ENCODE measurements at places on chromosomes 11 and 22.

DNA sequence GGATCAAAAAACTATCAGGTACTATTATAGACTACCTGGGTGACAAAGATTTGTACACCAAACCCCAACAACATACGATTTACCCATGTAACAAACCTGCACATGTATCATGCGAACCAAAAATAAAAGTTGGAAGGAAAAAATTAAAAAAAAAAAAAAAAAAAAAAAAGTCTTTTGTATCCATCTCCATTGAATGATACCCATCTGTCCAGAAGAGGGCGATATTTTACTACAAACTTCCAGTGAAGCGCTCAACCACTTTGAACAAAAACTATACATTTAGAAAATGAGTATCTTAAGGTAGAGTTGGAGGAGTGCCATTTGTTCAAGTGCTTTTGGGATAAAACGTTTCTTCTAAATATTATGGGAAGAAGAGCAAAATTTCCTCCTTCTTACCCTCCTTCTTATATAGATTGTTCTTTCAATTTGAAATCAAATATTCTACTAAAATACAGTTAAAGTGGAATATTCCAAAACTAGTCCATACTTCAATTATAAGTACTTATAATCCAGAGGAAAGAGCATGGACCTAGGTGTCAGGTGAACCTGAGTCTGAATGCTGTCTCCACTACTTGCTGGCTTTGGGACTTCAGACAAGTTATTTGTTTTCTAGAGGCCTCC lies 23.3 kb downstream of the ARL14EP start:
- DNase-seq, result no peak

- DNase-seq, result peak; percentile 8
Measured at GRCh38 chr22:22210889-22211833, 33.4 kb upstream of the VPREB1 start.

- DNase-seq, result peak; percentile 90
Measured at GRCh38 chr11:1694064-1694845, 2.7 kb upstream of the KRTAP5-6 start.

GRCh38 chr11:62602141-62603071 lies 741 bp upstream of the MTA2 start:
- DNase-seq, result no peak

DNA sequence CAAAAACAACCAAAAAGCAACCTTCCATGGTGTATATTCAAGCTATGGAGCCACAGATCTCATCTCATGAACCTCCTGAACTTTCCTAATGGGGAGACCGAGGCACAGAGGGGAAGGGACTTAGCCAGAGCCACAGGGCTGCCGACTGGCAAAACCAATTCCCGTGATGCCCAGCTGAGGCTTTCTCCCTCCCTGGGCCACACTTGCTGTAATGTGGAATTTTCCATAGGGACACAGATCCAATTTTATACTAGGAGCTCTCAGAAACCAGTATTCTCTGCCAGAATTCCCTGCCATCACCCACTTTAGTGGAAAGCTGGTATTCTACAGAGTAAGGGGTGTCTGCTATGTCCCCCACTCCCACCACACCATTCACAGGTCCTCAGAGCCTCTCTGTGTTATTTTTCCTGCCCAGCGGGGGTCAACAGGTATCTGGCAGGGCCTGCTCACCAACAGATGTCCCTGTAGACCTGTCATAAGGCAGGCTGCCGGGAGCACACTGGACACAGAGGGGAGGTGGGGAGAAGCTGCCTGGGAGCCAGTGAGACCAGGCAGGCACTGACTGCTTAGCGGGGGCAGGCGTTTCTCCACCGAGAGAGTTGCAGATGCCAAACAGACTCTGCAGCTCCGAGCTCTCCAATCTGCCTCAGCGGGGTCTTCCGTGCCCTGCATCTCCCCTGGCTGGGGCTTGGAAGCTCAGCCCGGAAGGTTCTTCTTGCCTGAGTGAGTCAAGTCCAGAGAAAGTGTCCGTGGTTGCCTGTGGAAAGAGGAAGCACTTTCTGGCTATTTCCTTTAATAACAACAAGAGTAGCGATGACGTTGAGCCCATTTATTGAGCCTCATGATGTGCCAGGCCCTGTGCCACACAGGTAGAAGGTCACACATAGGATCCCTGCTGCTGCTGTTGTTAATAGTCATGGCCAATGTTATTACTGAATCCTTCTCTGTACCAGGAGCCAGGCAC lies 26.3 kb downstream of the RPS6KA4 start:
- DNase-seq, result no peak

GRCh38 chr11:29734287-29734686 lies 282.5 kb downstream of the KCNA4 start:
- DNase-seq, result no peak

- no peak for DNase-seq
Measured at GRCh38 chr11:27317751-27318150, 45.3 kb downstream of the CCDC34 start.

- DNase-seq, result no peak
Measured at GRCh38 chr22:32903507-32903906, 102.0 kb downstream of the TIMP3 start.

DNA sequence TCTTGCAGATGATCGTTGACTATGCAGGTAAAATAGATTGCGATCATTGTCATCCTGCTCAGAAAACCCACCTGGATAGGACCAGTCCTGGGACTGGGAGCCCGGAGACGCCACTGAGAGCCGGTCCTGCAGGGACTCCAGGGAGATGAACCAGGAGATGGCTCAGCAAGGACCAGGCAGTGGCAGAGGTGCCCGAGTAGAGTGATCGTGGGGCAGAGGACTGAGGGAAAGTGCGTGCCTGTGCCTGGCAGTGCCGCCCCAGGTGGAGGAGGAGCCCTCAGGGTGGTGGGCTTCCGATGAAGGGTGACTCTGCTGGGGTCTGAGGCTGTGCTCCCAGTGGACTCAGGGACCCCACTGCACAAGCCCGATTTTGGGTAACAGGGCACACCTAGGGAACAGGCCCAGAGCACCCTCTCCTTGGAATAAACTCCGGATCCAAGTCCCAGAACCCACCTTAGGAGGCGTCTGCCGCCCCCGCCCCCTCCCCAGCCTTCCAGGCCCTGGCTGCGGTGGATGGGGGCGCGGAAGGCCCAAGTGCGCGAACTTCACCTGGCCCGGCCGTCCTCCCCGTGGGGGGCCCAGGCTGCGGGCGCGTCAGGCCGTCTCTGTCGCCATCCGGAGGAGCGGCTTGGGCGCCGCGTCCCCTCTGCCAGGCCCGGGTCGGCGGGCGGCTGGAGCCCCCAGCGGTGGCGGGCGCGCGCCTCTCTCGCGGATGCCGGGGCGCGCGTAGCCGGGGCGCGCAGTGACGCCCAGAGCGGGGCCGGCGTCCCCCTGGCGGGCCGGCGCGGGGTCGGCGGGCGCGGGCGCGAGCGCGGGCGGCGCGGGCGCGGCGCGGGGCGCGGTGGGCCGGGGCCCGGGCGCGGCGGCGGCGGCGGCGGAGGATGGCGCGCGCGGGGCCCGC lies 1338.8 kb downstream of the BRD1 start:
- DNase-seq, result no peak

DNA sequence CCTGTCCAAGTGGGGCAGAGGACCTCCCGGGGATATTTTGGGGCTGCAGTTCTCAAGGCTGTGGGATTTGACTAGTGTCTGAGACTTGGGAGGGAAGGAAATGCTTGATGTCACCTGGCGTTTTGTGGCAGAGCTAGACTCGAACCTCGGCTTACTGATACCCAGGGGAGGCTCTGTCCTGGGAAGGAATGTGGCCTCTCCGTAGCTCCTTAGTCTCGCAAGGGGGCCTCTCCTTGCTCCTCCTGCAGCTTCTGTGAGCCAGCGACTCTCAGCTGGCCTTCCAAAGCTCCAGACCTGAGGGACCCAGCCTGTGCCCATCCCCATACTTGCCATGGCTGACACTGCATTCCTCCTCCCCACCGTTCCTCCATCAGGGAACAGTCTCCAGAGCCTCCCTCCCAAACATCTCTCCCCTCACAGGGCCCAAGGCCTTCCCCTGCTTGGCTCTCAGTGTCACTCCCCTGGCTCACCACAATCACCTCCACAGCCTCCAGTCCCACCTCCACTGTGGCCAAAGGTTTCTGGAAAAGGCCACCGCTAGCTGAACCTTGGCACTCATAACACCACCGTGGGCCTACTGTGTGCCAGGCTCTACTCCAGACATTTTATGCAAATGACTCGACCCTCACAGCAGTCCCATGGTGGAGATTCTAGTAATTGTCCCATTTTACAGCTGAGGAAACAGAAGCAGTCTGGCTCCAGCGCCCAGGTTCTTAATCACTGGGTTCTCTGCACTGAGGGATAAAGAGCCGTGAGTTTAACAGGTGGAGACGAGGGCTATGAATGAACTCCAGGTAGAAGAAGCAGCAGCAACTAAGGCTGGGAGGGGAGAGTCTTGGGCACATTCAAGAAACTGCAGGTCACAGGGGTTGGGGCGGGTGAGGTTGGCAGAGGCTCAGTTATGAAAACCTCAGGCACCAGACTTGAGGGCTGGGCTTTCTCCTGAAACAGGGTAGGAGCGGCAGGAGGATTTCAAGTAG lies 12.1 kb downstream of the P2RY2 start:
- DNase-seq, result no peak

GRCh38 chr22:49019737-49020713 lies 807.6 kb downstream of the BRD1 start:
- DNase-seq, result no peak

- DNase-seq, result no peak
Measured at GRCh38 chr11:116702772-116703385, 69.9 kb downstream of the BUD13 start.

DNA sequence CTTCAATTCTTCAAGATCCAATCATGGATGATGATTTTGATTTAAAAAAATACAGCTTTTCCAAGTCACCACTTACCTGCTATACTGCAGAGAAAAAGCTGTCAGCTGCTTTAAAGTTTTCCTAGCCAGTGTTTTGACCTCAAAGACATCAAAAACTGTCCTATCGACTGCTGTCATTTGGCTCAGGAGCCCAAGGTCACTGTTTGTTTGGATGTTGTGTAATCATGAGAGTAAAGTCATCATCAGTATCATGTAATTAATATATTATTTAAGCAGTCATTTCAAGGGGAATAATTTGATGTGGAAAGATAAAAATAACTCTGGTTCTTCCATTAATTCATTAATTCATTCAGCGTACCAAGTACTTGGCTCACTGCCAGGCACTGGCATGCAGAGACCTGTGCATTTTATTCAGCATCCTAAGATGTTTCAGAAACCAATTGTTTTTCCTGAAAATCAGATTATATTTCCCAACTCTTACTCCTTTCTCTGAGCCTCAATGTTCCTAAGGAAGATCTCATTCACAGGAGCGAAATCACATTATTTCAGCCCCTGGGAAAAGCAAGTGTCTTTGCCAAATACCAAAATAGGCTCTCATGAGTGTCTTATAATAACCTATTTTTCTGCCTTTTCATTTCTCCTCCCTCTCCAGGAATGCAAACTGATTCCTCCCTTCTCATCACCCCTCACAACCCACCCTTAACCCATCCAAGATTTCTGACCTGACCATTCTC lies 59.9 kb downstream of the SLC1A2 start:
- DNase-seq, result no peak

DNA sequence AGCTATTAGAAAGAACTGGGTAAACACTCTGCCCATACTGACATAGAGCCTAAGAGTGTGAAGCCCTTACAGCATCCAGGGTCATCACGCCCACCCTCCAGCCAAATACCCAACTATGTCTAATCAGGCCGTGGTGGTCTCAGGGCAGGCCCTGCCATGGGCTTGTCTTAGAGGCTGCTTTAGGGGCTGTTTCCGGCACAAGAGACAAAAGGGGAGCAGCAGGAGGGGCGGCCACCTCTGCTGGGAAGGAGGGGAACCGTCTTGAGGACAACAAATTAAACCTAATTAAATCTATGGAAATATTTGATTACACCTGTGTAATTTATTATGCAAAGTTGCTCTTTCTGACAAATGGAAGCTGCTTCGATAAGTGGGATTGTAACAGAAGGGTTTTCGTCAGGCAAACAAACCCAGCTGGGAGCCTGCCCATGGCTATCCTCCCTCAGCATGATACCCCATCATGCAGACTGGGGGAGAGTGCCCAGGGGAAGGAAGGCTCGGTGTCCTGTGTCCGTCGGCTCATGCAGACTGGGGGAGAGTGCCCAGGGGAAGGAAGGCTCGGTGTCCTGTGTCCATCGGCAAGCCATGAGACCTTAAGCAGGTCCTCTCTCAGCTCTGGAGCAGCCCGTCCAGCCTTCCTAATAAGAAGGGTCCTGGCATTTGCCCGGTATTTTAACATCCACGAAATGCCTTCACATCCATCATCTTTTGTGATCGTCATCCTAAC lies 163.6 kb upstream of the B3GAT1 start:
- DNase-seq, result no peak

DNA sequence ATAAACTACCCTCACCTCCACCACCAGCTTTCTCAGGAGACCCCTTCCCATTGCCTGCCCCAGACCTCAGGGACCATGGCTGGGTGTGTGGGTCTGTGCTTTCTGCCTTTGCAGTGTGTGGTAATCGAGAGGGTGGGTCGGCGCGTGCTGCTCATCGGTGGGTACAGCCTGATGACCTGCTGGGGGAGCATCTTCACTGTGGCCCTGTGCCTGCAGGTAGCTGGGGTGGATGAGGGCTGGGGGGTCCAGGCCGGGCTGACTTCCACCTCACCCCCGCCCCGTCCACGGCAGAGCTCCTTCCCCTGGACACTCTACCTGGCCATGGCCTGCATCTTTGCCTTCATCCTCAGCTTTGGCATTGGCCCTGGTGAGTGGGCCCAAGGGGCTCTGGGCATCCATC lies 10.5 kb upstream of the MIF start:
- DNase-seq, result no peak

DNA sequence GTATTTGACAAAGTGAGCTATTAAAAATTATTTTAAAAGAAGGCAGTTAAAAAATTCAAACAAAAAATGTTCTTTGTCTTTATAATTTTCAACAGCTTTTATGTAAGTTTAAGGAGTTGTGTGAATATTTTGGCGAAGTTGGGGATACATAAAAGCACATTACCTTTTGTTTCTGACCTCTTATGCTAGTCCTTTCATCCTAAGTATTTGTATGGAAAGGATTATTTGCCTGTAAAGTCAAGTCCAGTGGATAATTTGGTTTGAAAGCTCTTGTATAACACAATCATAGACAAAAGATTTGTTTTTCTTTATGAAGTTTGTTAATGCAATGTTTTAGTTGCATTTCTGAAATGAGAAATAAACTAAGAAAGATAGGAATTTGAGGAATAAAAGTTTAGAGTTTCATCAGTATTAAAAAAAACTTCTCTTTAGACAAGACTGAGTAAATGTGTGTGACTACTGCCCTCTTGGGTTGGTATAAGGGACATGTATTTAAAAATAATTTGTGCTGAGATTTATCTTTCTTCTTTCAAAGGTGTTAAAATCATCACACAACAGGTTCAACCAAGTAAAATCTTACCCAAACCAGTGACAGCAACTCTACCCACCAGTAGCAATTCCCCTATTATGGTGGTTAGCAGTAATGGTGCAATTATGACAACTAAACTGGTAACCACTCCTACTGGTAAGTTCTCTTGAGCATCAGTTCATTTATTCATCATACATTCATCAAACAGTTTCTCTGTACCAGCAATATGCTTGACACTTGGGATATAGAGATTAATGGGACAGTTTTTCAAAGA lies 68.2 kb downstream of the EMSY start:
- DNase-seq, result no peak

All from stimulated activated CD4-positive, alpha-beta T cell treated with anti-CD3 and anti-CD28 coated beads, Interleukin-2, amount 100 ng/mL, for 24 hours (primary cell).